ENCODE measurements at places on chromosomes 12 and 14. TPM values are rescaled to one million over a fixed set of nuclear protein-coding genes. Genes with fewer than 3 reads are reported as not detected.

Gene PARPBP
- total RNA-seq = 6.5 TPM

GRCh38 chr12:108319277-108320234 lies 19.6 kb downstream of the CMKLR1 start:
- DNase-seq = no peak

DNA sequence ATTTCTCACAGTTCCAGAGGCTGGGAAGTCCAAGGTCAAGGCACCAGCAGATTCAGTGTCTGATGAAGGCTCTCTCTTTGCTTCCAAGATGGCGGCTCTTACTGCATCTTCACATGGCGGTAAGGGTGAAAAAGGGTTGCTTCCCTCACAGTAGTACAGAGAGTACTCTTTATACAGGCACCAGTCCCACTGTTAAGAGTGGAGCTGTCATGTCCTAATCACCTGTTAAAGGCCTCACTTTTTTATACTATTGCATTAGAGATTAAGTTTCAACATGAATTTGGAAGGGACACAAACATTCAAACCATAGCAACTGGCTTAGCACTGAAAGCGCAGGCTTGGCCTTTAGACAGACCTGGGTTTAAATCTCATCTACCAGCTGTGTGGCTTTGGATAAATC lies 50.0 kb upstream of the TCL1A start:
- DNase-seq = no peak

GRCh38 chr14:68255693-68256178 lies 436.2 kb downstream of the RAD51B start:
- no peak for DNase-seq

Gene SDR9C7
- 0.41 TPM for total RNA-seq

Measured in frontal cortex (tissue), 4 donors.